NCI-H1930 (cell line): ENCODE measurements at places on chromosomes 5 and 9.

DNA sequence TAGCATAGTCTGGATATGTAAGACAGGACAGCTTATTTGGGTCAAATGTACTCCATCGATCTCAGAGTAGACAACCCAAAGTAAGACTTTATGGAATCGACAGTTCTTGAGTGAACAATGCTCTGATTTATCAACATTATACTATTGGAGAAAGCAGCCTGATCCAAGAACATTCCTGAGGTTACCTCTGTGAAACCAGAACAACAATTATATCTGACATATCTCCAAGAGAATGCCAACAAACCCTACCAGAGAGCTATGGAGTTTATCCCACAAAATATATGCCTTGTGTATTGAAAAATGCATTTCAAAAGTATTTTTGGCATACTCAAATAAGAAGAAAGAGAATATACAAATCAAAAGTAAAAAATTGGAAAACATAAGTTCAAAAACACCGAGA lies 1985.9 kb downstream of the EFNA5 start:
- no peak for DNase-seq

DNA sequence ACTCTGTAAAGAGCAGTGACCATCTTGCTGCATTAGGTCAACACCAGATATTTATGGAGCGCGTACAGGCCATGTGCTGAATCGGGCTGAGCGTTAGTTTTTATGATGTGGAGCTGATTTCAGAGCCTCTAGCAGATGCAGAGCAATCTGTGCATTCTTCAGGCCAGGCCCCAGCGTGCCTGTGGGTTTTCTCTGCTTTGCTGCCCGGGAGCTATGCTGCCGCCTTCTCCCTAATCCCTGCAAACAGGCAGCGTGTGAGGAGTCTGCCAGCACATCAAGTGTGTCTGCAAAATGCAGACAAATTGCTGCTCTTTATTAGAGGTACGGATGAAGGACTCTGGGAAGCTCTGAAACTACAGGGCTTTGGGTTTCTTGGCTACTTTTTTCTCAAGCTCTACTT lies 170.0 kb downstream of the NTRK2 start:
- DNase-seq: no peak

DNA sequence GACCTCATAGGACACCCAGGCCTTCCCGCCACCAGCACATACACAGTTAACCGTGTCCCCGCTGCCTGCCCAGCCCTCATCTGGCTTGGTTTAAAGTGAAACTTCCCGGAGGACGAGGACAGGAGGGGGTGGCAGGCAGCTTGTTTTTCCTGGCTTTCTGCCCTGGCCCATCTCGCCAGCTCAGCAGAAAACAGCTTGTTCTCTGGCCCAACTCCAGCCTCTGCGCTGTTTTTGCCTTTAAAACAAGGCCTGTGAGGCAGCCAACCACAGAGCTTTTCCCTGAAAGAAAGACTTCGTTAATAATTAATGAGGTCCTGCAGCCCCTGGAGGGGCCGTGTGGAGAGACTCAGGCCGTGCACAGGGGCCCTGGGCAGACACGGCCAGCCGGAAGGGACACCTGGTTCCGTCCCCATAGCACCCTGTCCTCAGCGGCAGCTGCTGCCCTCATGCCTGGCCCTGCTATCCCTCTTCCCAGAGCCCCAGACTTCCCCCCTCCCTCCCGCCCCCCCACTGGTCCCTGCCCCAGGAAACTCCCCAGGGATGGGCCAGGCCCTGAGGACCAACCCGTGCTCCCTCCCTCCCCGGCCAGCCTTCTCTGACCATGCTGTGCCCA lies 108.7 kb downstream of the RXRA start:
- DNase-seq: no peak

DNA sequence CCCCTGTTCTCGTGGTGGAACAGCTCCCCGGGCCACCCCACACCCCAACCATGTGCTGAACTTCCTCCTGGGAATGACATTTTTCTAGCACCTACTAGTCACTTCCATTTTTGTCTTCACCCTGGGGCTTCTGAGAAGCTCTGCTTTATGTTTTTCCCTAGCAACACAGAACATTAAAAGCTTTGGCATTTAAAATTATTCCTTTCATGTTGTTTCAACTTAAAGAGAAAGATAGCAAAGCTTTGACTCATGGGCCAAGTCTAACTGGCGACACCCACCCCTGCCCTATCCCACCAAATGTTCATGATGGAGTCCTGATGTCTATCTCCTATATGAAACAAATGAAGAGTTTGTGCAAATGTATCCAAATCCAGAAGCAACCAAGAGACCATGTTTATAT lies 22.4 kb downstream of the BOD1 start:
- no peak for DNase-seq

GRCh38 chr5:91910247-91910646 lies 527.1 kb upstream of the ARRDC3 start:
- DNase-seq: no peak

DNA sequence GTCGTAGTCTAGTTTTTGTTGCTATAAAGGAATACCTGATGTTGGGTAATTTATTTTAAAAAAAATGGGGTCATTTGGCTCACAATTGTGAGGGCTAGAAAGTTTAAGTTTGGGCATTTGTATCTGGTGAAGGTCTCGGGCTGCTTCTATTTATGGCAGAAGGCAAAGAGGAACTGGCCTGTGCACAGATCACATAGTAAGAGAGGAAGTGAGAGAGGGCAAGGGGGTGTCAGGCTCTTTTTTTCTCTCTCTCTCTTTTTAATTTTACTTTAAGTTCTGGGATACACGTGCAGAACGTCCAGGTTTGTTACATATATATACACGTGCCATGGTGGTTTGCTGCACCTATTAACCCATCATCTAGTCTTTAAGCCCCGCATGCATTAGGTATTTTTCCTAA lies 453.3 kb downstream of the DIRAS2 start:
- DNase-seq: no peak
